ENCODE measurements at places on chromosomes 13 and 19.

DNA sequence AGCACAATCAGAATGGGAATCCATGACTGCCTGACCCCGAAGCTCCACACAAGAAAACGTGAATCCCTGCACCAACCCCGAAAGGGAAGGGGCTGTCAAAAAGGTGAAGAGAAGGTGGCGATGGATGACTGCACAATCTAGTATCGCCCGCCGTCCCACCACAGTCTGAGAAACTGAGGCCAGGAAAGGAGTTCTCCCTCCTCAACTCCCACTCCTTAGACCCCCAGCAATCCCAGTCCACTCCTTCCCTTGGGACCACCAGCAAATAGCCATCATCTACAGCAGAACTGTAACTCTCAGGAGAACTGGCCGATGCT is 451 bp downstream of the NOSIP start:
- DNase-seq, result no peak

DNA sequence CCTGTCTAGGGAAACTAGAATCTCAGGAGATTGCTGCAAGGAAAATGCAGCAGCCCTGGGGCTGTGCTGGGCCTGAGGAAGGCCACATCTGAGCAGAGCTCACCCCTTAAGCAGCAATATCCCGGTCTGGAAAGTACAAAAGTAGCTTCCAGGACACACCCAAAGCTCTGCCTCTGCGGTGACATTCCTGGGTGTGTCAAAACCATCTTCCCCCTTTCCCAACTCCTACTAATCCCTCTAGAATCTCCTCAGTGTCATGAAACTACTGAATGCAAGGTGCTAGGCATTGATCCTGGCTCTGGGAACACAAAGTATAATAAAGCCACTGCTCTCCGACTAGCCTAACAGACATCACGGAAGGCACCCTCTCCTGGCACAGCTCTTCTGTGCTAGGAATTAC is 5.0 kb downstream of the PBX4 start:
- no peak for DNase-seq

- no peak for DNase-seq
Measured at GRCh38 chr13:65054277-65054676, 2175.9 kb downstream of the PCDH9 start.

- no peak for DNase-seq
Measured at GRCh38 chr19:44839276-44839675, 6.8 kb upstream of the NECTIN2 start.

DNA sequence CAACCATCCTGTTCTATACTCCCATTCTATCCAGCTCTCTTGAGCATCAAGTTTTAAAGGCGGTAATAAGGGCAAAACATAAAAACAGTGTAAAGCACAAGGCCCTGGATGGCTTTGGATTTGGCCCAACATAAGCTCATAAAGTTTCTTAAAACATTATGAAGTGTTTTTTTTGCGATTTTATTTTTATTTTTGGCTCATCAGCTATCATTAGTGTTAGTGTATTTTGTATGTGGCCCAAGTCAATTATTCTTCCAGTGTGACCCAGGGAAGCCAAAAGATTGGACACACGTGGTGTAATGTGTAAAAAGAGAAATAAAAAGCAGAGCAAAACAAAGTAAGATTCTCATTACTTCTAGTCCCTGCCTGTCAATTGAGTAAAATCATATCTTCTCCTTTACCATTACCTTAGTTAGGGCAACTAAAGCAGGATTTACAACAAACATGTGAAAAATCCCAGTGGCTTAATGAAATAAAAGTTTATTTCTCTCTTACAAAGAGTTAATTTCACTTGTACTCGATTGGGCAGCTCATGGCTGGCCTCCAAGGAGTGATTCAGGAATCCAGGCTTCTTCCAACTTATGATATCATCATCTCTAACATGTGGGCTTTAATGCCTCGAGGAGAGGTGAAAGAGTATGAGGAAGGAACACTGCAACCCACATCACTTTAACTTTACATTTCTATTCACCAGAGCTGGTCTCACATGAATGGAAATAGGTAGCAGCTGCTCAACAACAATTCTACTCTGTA is 725.2 kb upstream of the SLITRK1 start:
- DNase-seq, result no peak

GRCh38 chr13:95239283-95239682 is 62.0 kb downstream of the ABCC4 start:
- no peak for DNase-seq

- no peak for DNase-seq
Measured at GRCh38 chr19:13831537-13832467, 36.6 kb downstream of the ZSWIM4 start.

DNA sequence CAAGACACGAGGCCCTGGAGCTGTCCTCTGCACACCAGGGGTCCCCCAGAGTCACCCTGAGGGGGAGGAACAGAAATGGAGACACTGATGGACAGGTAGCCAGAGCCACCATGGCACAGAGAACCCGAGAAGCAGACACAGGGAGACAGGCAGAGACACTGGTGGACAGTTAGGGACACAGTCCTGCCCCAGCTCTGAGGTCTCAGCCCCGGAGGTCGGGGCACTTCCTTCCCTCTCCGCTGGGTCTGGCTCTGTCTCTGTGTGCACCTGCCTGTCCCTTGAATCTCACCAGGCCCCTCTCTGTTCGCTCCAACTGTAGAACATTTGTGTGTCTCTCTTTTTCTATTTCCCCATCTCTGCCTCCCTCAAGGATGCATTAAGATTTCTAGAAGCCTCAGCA is 4.6 kb downstream of the KLK14 start:
- DNase-seq, result no peak

- DNase-seq, result no peak
Measured at GRCh38 chr13:29801737-29802305, 48.6 kb downstream of the UBL3 start.

DNA sequence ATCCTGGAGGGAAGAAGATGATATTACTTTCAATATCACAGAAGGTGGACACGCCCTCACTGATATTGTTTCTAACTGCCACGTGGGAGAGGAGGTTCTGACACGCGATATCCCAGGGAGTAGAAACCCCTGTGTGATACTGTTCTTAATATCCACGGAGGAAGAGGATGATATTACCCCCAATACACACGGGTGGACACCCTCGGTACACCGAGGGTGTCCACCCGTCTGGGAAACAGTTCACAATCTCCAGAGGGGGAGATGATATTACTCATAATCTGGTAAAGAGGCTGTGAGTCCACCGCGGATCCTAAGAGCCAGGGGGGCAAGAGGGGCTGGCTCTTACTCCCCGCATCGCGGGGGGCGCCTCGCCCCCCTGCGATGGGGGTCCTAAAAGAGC is 29.7 kb upstream of the RGCC start:
- DNase-seq, result no peak

DNA sequence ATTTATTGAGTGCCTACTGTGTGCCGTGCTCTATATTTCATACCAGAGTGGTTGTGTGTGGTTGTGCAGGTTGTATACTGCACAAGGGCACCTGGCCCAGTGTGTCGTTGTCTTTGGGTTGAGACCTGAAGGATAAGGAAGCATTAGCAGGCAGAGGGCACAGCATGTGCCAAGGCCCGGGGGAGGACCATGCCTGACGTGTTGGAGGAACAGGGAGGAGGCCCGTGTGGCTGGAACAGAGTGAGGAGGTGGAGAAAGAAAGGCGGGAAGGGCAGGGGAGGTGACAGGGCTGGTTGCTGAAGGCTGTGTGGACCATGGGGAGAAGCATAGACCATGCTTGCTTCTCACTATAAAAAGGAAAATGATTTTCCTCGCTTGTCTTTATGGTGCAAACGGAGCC is 26.8 kb downstream of the CELF5 start:
- DNase-seq, result no peak

DNA sequence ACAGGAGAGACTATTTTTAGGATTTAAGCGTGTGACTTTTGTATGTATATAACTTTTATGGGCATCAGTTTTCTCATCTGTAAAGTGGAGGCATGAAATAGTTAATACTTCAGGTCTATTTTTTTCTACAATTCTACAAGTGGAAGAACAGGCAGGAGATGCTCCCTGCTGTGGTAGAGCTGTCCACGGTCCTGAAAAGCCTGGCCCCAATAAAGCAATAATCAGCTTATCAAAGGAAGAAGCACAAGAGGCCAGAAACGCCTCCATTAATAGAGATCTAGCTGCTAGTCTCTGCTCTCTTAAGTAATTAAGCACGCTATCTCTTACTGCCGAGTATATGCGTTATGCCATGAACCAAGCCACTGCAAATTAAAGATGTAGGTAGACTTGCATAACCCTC is 28.0 kb upstream of the WASF3 start:
- DNase-seq, result no peak

All from stimulated activated CD8-positive, alpha-beta memory T cell treated with anti-CD3 and anti-CD28 coated beads, Interleukin-7, amount 100 ng/mL, for 1 hour (primary cell).